ENCODE measurements at places on chromosomes 3 and 15.

GRCh38 chr3:37154668-37155314 is 19.6 kb downstream of the LRRFIP2 start:
- no peak for DNase-seq

DNA sequence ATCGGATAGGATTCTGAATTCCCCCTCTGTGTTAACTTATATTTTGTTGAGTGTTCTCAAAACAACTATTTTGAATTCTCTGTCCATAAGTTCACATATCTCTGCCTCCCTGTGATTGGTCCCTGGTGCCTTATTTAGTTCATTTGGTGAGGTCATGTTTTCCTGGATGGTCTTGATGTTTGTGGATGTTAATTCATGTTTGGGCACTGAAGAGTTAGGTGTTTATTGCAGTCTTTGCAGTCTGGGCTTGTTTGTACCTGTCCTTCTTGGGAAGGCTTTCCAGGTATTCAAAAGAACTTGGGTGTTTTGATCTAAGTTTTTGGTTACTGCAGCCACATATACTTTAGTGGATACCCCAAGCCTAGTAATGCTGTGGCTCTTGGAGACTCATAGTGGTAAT is 23.3 kb downstream of the PLSCR2 start:
- DNase-seq: no peak

- no peak for DNase-seq
These were observed 32.9 kb downstream of the SPSB4 start for GRCh38 chr3:141083836-141084649.

- DNase-seq: no peak
These were observed 48.3 kb upstream of the TRIM42 start for GRCh38 chr3:140629357-140630137.

DNA sequence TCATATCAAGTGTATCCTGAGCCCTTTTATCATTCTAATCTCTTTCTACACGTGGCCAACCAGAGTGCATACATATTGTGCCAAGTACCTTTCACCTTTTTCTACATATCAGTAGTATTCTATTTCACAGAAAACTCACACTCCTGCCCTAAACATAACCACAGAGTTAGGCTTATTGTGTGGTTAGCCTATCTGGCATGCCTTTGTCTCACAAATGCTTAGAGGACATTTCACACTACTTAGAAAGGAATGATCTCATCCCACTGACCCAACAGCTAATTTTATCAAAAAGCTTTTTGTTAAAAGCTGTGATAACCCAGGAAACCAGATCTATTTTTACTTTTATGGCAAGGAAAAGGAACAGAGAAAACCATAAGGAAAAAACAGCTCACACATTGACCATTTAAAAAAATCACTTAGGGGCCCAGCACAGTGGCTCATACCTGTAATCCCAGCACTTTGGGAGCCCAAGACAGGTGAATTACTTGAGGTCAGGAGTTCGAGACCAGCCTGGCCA is 17.8 kb upstream of the MAP4 start:
- DNase-seq: peak; percentile 71

DNA sequence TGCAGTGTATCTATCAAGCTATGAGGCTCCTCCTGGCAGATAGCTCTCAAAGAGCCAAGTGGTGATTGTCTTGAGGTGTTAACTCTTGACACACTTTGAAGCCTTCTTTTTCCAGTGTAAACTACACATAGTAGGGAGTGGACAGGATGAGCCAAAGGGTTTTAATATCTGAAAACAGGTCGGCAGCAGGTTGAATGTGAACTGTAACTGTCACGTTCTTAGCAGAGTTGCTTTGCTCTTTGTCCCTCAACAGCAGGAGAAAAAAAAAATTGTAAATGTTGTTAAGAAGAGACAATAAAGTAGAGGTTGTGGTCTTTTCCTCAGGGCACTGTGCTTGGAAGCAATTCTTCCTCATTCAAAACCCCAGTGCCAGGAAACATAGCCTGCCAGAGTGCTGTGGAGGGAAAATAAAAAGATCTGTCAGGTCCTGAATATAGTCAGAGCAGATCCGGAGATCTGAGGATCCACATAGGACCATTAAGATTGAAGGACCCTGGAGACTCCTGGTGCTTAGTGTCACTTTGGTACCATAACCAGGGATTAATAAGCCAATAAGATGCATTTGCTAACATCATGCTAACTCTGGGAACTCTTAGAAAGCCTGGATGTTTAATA is 229.7 kb downstream of the NAALADL2 start:
- DNase-seq: no peak

GRCh38 chr15:70526221-70526973 is 237.0 kb downstream of the UACA start:
- DNase-seq: peak; percentile 66

- peak; percentile 96 for DNase-seq
These were observed 71.3 kb downstream of the DHX36 start for GRCh38 chr3:154252759-154253638.

- no peak for DNase-seq
These were observed 24.1 kb downstream of the PDE8A start for GRCh38 chr15:85005746-85006145.

GRCh38 chr3:57434041-57434440 is 110.1 kb downstream of the DNAH12 start:
- DNase-seq: peak; percentile 49

- no peak for DNase-seq
These were observed 277 bp downstream of the SIAH2 start for GRCh38 chr3:150762662-150763121.
